Activated naive CD4-positive, alpha-beta T cell treated with anti-CD3 and anti-CD28 coated beads, Interleukin-2, amount 10 ng/mL, durations not matched to agents 7 days and 5 days (primary cell): ENCODE measurements at places on chromosomes 1 and 21.

- peak within 1 kb of the TSS; percentile 51 for H3K4me3 ChIP-seq
- DNase-seq, result peak; percentile 48
- H3K27ac ChIP-seq, result peak within 1 kb of the TSS; percentile 28
Observed at GRCh38 chr1:224615861-224616755, at the start of gene CNIH3. Gene CNIH3, plus strand, starts transcription at chr1:224616317. Its CDS starts 858 bp downstream, at chr1:224617175.

DNA sequence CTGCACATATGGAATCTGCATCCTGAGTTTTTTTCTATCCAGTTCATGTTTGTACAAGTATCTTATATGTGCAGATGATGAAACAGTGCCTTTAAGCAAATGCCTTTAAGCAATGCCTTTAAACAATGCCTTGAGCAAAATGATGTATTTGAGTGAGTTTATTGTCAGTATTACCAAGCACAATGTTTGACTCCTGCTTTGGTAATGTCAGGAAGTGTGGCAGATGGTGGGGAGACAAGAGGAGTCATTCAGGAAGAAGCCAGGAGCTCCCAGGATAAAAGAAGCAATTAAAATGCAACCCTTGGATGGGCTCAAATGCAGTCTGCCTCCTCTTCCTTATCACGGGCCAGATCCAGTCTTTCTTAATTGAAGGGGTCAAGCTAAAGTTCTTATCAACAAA, 108.7 kb upstream of the KCNJ15 start:
- no peak overlapping the region for H3K27ac ChIP-seq
- H3K4me1 ChIP-seq, result no peaks in the 10 kb centered on the region
- no peaks in the 10 kb centered on the region for H3K36me3 ChIP-seq
- no peak overlapping the region for H3K4me3 ChIP-seq

DNA sequence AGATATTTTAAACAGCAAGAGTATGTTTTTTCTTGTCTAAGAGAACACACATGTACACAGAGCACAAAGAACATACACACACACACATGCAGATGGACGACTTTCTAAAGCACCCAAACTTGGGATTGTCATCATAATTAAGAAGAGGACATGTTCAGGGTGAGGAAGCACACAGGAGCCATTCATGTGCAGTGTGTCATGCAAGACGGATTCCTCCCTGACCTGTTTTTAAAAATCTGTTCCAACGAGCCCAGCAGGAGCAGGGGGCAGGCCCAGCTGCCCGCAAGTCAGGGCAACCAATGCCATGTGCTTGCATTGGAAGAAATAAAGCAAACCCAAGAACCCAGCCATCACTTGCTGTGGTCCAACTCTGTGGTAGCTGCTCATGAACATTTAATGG, 167.3 kb upstream of the ZNF644 start:
- no peak overlapping the region for H3K4me3 ChIP-seq
- no peak overlapping the region for H3K27ac ChIP-seq
- H3K27me3 ChIP-seq, result peaks cover 5% of the 10 kb centered on the region
- no peaks in the 10 kb centered on the region for H3K36me3 ChIP-seq

DNA sequence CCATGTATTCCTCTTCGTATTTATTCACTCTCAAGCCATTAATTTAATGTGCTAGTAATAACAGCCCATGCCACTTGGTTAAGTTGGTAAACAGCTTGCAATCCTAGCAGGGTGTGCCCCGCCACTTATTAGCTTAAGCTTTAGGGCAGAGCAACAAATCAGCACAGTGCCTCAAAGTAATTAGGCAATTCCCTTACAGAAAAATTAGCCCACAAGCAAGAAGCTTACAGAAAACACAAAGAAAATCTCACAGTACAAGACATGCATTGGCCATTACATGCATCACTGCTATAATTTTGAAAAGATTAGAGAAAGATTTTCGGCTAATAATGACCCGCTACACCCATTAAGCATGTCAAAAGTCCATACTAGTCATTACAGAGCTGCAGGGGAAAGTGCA, 47.6 kb downstream of the TGFB2 start:
- H3K4me3 ChIP-seq, result no peak overlapping the region
- H3K36me3 ChIP-seq, result no peaks in the 10 kb centered on the region

- peaks cover 24% of the 10 kb centered on the region for H3K36me3 ChIP-seq
- H3K4me1 ChIP-seq, result peaks cover 10% of the 10 kb centered on the region
- H3K27ac ChIP-seq, result no peak overlapping the region
- no peaks in the 10 kb centered on the region for H3K27me3 ChIP-seq
- no peak overlapping the region for H3K4me3 ChIP-seq
Observed at GRCh38 chr1:93344484-93344883, 1.2 kb upstream of the DR1 start.

DNA sequence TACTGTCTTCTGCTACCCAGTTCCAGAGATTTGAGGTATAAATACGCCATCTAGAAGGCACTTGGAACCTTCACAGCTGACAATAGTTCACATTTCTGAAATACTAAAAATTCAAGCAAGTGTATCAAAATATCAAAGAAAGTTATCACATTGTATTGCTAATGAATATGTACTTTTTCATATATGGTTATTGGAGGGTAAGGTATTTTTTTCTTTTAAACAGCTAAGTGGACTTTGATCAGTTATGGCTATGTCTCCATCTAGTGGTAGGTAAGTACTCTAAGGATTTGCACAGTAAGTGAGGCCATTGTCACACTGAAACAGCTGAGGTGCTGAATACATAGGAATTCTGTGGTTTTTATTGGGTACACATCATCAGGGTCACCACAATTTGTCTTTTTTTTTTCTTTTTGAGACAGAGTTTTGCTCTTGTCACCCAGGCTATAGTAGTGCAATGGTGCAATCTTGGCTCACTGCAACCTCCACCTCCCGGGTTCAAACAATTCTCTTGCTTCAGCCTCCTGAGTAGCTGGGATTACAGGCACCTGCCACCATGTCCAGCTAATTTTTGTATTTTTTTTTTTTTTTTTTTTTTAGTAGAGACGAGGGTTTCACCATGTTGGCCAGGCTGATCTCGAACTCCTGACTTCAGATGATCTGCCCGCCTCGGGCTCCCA, 49.1 kb upstream of the CR2 start:
- H3K4me3 ChIP-seq, result no peak overlapping the region
- H3K27me3 ChIP-seq, result peaks cover 5% of the 10 kb centered on the region
- peaks cover 4% of the 10 kb centered on the region for H3K4me1 ChIP-seq
- no peak for DNase-seq
- peaks cover 3% of the 10 kb centered on the region for H3K36me3 ChIP-seq
- H3K27ac ChIP-seq, result no peak overlapping the region

DNA sequence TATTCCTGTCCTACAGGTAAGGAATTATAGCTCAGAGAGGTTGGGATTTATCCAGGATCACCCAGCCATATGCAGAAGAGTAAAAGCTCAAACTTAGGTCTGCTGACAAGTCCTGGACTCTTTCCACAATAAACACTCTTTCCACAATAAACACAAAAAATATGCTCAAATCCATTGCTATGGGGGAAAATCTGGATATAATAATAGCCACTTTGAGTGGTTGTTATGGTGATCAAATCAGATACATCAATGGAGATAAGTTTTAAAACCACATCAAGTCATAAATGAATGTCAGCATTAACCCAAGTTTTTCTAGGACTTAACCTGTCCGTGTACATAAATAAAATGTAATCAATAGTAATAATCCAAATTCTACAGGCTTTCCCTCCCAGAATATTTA, 22.3 kb upstream of the TTF2 start:
- no peaks in the 10 kb centered on the region for H3K4me1 ChIP-seq
- H3K36me3 ChIP-seq, result peaks cover 2% of the 10 kb centered on the region
- peaks cover 4% of the 10 kb centered on the region for H3K27me3 ChIP-seq
- no peak overlapping the region for H3K4me3 ChIP-seq
- DNase-seq, result no peak
- no peak overlapping the region for H3K27ac ChIP-seq

GRCh38 chr1:98256700-98257099, 335.9 kb upstream of the DPYD start:
- no peak overlapping the region for H3K4me3 ChIP-seq
- no peak overlapping the region for H3K27ac ChIP-seq
- H3K36me3 ChIP-seq, result no peaks in the 10 kb centered on the region

- H3K27me3 ChIP-seq, result no peaks in the 10 kb centered on the region
- DNase-seq, result no peak
- H3K36me3 ChIP-seq, result peaks cover 42% of the 10 kb centered on the region
- H3K27ac ChIP-seq, result no peak overlapping the region
Observed at GRCh38 chr1:51444096-51444495, 75.0 kb downstream of the EPS15 start.

- H3K36me3 ChIP-seq, result no peaks in the 10 kb centered on the region
- H3K27ac ChIP-seq, result no peak overlapping the region
- H3K4me1 ChIP-seq, result no peaks in the 10 kb centered on the region
- H3K4me3 ChIP-seq, result no peak overlapping the region
- H3K27me3 ChIP-seq, result no peaks in the 10 kb centered on the region
Observed at GRCh38 chr1:221149111-221149510, 269.9 kb downstream of the HLX start.

DNA sequence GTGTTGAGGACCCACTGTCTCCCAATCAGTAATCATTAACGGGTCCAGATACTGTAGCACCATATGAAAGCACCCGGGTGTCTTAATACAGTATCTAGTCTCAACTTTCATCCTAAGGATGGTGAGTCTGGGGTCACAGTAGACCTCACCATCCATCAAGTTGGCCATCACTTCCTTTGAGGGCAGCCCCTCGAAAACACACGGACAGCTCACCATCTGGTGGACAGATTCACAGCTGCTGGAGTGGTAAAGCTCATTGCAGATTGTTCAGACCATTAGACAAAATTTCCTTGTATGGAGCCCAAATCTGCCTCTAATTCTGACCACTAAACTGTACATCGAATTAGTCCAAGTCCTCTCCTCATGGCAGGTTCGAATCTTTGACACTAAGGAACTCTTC, 123.1 kb downstream of the PGBD5 start:
- H3K27ac ChIP-seq, result no peak overlapping the region
- H3K4me1 ChIP-seq, result peaks cover 11% of the 10 kb centered on the region
- H3K4me3 ChIP-seq, result no peak overlapping the region
- H3K27me3 ChIP-seq, result peaks cover 14% of the 10 kb centered on the region
- no peaks in the 10 kb centered on the region for H3K36me3 ChIP-seq

DNA sequence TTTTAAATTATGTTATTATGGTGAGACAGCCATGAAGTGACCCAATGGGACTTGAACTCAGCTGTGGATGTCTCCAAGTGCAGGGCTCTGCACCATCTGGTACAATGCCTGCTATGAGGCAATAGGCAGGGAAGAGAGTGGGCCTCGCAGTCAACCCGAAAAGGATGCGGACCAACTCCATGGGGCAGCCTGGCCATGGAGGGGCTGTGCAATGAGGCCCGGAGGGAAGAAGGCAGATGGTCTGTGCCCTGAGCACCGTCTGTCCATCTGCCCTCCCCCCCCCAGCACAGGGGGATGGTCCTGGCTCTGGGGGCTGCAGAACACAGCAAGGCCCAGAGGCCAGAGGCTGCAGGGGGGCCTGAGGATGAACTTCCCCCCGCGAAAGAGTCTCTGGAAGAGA, 17.0 kb downstream of the ESPN start:
- H3K27me3 ChIP-seq, result peaks cover 94% of the 10 kb centered on the region
- DNase-seq, result no peak
- H3K36me3 ChIP-seq, result no peaks in the 10 kb centered on the region
- no peak overlapping the region for H3K4me3 ChIP-seq

DNA sequence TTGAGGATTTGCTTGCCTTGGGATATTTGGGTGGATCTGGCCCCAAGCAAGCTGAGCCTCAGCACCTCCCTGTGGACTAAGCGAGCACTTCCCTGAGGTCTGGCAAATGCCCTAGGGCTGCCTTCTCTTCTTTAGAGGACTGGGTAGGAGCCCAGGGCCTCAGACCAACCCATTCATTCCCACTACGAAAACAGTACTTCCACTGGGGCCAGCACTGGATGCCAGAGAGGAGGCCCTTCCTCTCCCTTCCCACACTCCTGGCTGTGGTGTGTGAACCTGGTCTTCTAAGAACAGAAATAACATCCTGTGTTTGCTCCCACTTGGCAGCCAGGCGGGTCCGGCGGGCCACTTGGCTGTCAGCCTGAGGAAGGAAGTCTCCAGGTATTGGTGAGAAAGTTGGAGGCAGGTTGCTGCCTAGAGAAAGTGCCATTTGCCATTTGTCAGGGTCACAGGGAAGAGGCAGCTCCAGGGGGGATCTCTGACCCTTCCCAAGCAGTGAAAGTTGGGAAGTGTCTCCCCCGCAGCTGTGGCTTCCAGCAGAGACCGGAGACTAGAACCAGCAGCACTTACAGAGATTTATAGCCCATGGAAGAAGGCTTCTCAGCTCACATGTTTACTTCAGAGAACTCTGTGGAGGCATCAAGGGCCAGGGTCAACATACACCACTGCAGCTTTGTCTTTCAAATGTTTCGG, 323.5 kb downstream of the SIPA1L2 start:
- H3K27ac ChIP-seq, result no peak overlapping the region
- H3K27me3 ChIP-seq, result peaks cover 12% of the 10 kb centered on the region
- DNase-seq, result no peak
- no peak overlapping the region for H3K4me3 ChIP-seq
- no peaks in the 10 kb centered on the region for H3K4me1 ChIP-seq
